ENCODE measurements at places on chromosomes 5 and 9. TPM values are rescaled to one million over a fixed set of nuclear protein-coding genes. Genes with fewer than 3 reads are reported as not detected.

GRCh38 chr5:82018462-82018861, 46.6 kb downstream of the ATG10 start:
- peak; percentile 31 for DNase-seq
- no peak overlapping the region for H3K27ac ChIP-seq
- no peaks in the 10 kb centered on the region for H3K27me3 ChIP-seq

DNA sequence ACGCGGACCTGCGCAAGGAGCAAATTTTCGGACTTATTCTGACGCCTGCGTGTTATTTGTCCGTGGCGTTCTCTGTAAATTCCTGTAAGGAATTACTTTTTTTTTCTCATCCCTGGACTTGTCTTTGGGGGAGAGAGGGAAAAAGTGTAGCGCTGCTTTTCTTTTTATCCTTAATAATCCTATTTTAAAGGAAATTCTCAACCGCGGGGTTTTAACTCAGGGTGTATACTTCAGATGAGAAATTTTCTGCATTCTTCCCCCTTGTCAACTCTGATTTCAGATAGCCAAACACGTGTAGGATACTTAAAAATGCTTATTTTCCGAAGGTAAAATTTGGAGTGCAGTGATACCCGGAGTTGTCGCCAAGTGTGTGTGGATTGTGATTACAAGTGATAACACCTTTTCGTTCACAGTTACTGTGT, 853 bp downstream of the DCP2 start:
- H3K4me3 ChIP-seq: peak overlapping the region; percentile 94
- peaks cover 22% of the 10 kb centered on the region for H3K4me1 ChIP-seq
- H3K36me3 ChIP-seq: no peaks in the 10 kb centered on the region

GRCh38 chr9:89993678-89994630, 389.1 kb downstream of the GADD45G start:
- DNase-seq: no peak
- H3K27me3 ChIP-seq: no peaks in the 10 kb centered on the region
- no peak overlapping the region for H3K4me3 ChIP-seq
- no peak overlapping the region for H3K27ac ChIP-seq

- H3K27ac ChIP-seq: no peak overlapping the region
- no peaks in the 10 kb centered on the region for H3K27me3 ChIP-seq
- peaks cover 11% of the 10 kb centered on the region for H3K36me3 ChIP-seq
- H3K4me3 ChIP-seq: no peak overlapping the region
- DNase-seq: no peak
Observed at GRCh38 chr9:5720151-5720550, 91.2 kb downstream of the RIC1 start.

Gene PCDHGB4
- 14.9 TPM for total RNA-seq

Measured in neural progenitor cell (in vitro differentiated cells).